ENCODE measurements at places on chromosomes 1 and 21.

- no peak for DNase-seq
Observed at GRCh38 chr1:163747855-163748254, 426.1 kb downstream of the NUF2 start.

GRCh38 chr1:21951226-21951870, 14.2 kb upstream of the HSPG2 start:
- no peak for DNase-seq

DNA sequence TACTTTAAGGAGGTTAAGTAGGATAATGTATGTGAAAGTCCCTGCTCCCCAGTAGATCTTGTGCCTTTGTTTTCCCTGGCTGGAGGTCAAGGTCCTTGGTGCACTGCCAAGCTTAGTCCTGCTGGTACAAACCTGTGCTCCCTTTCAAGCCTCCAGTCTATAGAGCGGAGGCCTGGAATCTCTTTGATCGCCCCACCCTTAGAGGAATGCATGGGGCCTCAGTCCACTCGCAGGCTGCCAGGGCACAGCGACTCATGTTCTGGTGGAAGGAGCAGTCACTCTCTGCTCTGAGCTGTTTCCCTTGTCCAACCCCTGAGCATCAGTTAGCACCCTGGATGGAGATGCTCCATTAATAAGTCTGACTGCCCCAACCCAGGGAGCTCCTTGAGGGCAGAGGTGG, 121.8 kb downstream of the HMGB4 start:
- DNase-seq, result no peak

DNA sequence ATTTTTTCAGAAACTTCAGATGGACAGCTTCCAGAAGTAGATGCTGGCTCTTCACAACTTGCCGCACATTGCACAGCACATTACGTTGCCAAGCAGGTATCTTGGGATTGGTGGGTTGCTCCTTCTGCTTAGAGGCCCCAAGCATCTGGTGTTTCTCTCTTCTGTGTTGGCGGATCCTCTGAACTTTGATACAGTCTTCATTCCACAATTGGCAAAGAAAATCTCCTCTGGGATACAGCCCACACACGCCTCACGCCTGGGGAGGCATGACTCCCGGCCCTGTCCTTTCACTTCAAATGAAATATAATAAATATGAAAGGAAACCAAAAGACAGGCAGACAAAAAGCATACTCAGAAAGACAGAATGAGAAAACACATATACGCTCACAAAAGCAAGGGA, 72.3 kb upstream of the PPP2R5A start:
- no peak for DNase-seq

GRCh38 chr1:76162254-76162653, 87.7 kb downstream of the ST6GALNAC3 start:
- no peak for DNase-seq

DNA sequence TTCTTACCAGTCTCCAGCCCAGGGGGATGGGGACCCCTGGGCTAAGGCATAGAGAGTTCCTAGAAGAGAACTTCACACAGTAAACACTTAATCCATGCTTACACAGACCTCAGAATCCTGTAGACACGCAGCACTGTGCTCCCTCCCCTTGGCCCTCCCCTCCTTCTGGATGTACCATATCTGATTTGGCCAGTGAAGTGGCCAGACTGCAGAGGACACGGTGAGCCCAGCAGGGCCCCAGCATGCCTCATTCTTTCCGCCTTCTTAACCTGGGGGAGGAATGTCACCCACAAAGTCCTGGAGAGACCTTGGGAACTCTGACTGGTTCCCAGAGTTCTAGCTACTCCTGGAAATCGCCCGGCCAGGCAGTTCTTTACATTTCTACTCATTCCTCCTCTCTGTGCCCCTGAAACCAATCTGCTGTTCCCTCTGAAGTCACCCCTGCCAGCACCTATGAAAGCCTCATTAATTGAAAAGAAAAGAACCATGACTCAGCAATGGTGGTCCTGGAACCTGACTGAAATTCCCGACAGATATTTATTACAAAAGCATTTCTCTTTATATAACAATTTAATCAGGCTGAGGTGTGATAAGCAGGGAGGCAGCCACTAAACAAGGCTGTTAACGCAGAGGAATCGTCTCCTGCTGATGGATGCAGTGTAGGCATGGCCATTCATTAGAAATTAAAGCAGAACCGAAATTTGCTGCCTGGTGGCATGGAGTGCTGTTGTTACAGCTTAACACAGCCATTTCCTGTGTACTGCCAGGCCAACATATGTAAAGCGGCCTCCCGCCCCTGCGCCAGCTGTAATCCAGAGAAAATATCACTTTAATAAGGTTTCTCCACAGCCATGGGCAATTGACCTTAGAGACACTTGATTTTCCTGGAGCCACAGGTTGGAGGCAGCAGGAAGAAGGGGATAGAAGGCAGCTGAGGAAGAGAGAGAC, 74.6 kb upstream of the KCND3 start:
- no peak for DNase-seq

DNA sequence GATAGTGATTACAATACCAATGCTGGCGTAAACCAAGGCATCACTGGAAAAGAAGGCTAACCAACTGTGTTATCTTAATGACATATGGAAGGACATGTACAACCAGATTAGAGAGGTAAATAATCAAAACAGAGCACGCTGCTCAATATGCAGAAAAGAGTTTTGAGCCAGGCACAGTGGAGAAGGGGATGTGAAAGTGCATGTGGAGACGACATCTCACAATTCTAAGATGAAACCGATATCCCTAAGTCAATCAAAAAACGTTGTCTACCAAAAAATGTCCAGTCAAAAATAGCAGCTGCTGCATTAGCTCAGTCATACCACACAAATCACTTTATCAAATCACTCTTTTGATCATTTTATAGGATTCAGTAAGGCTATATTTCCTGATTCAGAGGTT, 116.3 kb upstream of the OLIG2 start:
- no peak for DNase-seq

DNA sequence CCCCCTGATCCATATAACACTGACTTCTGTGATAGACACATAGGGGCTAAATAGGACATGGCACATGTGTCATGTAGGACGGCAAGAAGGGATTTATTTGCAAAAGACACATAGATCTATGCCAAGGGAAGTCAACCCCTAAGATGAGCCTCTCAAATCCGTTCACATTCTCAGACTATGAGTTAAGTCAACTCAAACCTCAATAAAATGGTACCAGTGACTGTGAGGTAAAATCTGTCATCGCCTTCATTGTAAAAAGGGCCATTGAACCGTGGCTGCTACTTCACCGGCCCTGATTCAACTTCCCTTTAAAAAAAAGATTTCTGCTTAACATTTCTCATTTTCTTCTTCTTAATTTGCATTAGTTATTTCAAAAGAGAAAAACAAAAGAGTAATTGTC, 144.0 kb downstream of the ZNF281 start:
- DNase-seq, result no peak

DNA sequence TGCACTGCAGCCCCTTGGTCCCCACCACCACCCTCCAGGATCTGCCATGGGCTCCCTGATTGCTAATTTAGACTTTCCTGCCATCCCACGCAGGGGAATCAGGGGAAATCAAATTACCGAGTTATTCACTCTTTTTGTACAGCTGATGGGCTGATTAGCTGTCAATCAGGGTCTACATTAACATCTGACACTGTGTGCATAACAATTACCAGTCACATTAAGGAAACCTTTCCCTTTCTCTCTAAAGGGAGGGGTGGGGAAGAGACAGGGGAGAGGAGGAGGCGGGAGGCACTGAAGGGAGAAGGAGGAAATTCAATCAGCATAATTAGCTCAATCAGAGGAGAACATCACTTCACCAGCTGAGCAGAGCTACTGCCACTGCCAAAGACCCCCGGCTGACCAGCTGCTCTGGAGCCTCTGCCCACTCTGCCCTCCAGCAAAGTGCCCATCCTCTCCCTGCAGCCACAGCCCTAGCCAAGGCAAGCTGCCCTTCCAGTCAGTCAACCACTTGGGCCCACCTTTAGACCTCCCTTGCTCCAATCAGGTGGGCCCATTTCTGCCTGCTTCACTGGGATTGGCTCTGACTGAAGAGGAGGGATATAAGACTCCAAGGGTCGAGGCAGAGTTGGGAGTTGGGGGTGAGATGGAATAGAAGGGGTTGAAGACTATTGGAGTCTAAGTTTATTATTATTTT, 199.3 kb upstream of the ZC3H12A start:
- no peak for DNase-seq

- DNase-seq, result no peak
Observed at GRCh38 chr1:109357616-109358015, 40.1 kb downstream of the SORT1 start.

- no peak for DNase-seq
Observed at GRCh38 chr21:42637267-42638041, 16.0 kb upstream of the PDE9A start.

DNA sequence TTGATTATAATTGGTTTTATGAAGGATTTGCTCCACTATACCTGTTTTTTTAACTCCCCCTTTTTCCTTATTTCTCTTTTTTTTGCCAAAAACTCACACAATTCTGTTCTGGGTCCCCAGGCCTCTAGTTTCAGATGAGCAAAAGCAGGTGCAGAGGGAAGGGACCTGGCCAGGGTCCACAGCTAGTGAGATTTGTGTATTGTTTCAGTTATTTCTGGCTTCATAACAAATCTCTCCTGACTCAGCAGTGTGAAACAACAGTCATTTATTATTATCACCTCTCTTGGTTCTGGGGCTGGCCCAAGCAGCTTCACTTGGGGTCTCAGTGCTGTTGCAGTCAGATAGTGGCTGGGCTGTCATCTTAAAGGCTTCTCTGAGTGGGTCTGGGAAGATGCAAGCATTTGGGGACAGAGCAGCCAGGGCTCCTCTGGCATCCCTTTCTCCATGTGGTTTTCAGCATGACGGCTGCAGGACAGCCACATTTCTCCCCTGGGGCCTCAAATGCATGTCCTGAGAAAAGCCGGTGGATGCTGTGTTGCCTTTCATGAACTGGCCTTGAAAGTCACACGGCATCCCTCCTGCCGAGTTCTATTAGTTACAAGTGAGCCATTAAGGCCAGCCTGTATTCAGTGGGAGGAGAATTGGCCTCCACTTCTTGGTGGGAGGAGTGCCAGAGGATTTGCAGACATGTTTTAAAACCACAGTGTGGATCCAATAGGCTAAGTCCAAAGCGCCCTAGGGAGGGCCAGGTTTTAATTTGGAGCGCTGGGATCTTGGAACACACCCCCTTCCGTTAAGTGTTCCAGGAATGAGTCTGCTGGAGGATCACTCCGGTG, 137.1 kb downstream of the CAMTA1 start:
- no peak for DNase-seq

- DNase-seq, result no peak
Observed at GRCh38 chr1:196152086-196152485, 456.2 kb downstream of the KCNT2 start.

- no peak for DNase-seq
Observed at GRCh38 chr1:32465578-32465933, 684 bp downstream of the ZBTB8B start.

DNA sequence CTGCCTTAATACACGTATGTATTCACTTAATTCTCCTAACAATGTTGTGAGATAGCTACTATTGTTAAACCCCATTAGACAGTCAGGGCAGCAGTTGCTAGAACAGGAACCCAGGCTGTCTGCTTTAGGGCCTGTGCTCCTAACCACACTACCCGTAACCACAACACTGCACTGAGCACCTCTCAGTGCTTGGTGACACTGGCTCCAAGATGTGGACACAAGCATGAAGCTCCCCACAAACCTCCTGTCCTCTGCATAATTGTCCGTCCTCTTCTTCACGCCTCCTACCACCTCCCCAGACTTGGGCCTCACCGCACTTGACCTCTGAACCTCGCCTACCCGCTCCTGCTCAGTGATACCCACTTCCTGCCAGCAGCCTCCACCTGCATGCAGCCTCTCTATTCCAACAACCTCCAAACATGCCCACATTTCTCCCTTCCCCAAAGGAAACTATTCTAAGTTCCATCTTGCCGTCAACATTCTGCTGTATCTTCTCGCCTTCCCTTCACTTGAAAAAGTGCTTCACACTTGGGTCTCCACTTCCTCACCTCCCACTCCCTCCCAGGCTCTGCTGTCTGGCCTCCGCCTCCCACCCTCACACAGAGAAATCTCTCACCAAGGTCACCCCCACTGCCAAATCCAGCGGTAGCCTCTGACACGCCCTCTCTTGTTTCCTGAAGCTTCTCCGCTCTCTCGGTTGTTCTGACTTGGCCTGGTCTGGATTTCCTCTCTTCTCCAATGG, 14.6 kb upstream of the AHDC1 start:
- no peak for DNase-seq

- no peak for DNase-seq
Observed at GRCh38 chr1:18637962-18638834, 7.6 kb downstream of the PAX7 start.

DNA sequence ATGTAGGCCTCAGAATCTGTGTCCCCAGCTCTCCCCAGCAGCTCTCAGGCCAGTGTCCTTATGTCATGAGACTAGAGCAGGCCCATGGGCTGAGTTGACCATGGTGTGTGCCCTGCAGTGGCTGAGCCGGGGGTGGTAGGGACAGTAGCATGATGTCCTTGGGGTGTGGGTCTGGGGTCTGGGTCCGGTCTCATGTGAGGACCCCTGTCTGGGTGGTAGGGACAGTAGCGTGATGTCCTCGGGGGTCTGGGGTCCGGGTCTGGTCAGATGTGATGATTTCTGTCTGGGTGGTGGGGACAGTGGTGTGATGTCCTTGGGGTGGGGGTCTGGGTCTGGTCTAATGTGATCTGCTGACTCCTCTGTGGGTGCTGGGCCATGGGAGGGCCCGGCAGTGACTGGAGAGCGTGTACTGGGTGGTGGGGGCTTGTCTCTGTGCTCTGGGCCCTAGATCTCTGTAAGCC, 64.5 kb downstream of the OBSCN start:
- no peak for DNase-seq

DNA sequence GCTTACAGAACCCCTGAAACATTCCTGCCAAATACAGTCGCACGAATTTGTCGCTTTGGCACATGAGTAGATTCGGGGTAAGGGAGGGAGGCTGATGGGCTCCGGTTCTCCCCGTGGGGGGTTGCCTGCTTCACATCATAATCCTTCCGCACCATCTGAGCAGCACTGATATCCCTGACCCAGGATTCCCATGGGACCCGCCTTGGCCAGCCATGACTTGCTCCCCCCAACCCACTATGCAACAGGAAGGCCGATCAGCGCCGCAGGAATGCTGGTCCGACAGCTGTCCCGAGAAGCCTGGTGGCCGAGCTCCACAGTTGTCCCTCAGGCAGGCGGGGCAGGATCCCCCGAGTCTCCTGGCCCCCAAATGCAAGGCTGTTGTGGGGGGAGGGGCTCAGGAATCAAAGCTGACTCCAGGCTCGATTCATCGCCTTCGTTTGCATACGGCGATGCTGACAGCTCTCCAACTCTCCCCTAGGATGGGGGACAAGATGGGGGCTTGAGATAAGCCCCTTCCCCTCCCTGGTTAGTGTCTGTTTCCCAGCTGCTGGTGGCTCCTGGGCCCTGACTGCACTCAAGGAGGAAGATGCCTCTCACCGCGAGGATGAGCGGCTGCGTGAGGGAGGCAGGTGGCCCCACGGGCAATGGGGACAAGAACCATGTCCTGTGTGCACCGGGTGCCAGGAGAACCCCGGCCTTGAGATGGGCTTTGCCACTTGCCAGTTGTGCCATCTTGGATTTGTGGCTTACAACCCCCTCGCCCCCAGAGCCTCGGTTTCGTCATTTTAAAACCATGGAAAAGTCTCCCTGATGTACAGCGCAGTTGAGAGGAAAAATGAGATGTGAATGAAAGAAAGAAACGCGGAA, 9.3 kb downstream of the DRAXIN start:
- DNase-seq, result peak; percentile 68

GRCh38 chr1:226549937-226550671, 1.5 kb downstream of the STUM start:
- DNase-seq, result no peak

All from D721Med (cell line).